ENCODE measurements at places on chromosomes 16 and 17.

DNA sequence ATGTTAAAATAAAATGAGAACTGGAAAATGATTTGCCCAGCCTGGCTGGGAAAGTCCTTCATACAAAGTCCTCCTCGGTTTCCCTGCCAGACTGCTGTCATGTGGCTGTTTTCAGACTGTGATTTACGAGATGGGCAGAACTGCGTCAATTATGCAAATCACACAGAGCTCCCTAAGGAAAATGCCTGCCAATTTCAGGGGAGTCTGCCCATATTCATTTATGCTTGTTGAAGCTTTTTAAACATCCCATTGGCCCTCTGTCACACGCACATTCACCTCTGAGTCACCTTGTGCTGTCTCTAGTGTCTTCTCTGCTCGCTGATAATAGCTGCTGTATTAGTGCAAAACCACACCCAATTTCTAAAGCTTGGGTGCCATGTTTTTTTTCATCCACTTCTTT is 81.7 kb upstream of the FAM20A start:
- DNase-seq, result no peak

DNA sequence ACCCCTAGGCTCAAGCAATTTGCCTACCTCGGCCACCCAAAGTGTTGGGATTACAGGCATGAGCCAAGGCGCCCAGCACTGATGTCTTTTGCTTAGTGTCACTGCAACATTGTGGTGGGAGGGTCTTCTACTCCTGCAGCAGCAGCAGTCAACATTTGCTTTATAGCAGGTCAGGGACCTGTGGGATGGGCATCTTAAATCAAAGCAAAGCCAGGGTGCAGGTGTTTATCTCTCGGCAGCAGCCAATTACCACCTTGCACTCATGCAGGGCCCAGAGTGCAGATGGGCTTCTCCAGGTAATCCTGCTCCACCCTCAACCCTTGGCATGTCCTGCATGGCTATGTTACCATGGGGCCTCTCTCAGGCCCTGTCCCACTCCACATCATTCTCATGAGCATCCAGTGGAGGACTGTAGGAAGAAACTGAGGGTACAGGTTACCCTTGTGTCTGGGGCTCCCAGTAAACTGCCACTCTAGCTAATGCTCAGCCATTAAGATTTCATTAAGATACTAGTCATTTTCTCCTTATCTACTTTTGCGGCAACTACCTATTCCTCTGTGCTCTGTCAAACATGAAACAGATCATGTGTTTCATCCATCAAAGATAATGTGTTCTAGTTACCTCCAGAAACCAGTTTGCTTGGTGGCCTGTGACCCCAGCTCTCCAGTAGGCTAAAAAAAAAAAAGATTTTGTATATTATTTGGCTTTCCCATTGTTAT is 16.8 kb downstream of the ADGRG5 start:
- DNase-seq, result no peak

DNA sequence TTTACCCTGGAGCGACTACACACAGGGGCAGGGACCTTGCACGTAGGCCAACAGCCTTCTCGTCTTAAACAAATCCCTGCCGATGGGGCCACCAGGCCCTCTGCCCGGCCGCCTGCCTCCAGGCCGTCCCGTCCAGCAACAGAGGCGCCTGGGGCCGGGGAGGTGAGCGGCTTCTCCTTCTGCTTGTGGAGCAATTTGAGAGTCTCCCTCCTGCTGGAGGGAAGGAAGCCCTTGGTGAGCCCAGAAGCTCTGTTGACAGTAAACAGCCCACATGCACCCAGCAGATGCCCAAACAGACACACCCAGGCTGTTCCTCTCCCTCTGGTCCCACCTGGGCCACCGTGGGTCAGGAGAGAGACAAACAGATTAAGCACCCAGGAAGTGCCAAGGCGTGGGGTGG is 8.1 kb downstream of the SLC43A2 start:
- DNase-seq, result no peak

DNA sequence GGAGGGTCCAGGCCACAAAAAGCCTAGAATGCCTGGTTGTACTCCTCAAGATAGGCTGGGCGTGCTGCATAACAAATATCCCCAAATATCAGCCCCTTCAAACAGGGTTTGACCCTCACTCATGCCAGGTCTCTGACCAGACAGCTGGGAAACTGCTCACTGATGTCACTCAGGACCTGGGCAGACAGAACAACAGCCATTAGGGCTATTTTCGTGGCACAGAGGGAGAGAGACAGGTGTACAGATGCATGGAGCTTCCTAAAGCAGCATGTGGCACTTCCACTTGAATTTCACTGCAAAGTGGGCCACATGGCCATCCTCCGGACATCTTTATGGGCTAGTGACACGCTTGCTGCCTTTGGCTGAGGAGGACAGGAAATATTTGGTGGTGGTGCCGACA is 73.1 kb downstream of the SREBF1 start:
- no peak for DNase-seq

DNA sequence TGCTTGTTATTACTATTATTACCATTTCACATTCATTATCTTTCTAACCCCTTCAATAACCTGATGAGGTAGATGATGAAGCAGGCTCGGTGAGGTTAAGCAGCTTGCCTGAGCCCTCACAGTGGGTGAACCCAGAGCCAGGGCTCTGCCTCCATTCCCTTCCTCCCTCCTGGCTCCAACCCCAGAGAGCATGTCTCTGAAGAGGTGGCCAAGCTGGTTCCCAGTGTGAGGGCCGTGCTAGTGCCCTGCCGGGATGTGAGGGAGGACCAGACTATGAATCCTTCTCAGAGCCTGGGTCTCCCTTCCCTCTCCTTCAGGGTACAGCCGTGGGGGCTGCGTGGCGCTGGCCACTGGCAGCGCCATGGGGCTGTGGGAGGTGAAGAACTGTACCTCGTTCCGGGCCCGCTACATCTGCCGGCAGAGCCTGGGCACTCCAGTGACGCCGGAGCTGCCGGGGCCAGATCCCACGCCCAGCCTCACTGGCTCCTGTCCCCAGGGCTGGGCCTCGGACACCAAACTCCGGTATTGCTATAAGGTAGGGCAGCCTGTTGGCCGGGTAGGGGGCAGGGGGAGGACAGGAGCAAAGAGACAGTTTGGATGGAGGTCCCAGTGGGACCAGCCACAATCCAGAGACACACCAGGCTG is 49.6 kb downstream of the MRC2 start:
- DNase-seq, result no peak

DNA sequence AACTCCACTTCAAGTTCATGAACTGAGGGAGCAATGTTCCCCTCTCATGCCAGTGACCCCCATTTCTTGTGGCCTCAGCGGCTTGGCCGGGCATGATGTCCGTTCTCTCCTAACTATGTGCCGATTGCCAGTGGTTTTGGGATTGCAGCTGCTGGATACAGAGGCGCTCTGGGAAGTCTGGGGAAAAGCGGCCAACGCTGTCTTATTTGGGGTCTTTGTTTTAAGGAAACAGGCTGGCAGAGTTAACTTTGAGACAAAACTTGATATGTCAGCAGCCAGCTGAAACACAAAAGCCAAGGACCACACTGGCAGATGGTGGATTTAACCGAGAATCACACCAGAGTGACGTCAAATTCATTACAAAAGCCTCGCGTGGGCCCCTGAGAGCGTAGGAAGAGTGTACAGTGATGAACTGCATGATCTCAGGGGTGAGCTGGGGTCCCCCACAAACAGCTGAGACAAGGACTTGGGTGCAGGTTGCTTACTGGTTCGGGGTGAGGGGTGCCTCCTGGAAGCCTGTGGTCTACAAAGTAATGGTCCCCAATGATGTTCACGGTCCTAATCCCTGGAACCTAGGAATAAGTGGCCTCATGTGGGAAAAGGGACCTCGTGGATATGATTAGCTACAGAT is 180.4 kb downstream of the IRF8 start:
- DNase-seq, result no peak

DNA sequence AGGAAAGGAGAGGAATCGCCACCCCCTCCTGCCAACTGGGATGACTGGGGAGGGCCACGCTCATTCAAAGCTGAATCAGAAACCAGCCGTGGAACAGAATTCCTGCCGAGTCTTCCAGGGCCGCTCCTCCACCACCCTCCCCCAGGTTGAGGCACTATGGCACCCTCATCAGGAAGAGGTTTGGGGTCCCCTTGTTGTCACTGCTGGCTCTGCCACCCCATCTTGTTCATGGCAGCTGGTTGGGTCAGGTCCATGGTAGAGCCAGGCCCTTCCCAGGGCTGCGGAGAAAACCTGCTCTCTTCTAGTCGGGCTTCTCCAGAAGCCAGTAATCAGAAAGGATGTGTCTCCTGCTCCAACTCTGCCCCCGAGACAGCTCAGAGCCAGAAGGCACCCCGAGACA is 41.8 kb downstream of the KCNJ12 start:
- no peak for DNase-seq

DNA sequence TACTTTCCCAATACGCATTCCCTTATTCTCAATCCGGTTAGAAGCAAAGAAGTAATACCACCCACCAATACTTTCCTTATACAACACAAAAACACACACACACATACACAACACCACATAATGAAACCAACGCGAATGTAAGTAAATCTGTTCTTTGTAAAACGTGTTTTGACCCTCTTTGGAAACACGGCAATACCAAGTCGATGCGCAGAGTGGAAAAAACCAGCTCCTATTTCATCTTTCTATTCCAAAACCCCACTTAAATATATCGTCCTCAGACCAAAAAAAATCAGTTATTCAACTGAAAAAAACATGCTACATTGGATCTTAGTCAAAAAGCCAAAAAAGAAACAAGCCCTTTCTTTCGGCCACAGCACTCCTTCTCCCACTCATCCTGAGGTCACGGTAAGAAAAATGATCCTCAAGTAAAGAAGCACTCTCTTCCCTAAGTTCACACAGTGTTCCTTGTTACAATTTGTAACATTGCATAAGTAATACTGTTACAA is 31.0 kb upstream of the ARL4D start:
- no peak for DNase-seq

DNA sequence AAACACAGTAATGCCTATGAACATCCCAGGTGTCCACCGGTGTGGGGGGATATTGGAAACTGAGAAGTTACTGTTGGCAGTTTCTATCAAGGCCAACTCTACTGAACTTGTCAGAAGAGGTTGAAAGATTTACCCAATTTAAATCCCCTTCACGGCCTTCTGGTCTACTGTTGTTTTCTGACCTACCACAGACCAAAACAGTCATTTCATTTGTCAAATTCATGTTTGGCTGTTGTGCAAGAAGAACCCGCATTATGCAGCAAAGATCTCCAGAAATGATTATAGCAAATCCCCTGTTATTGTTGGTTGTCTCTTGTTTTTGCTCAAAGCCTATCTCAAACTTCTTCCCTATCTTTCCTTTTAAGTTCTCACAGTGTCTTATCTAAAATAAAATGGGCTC is 73.1 kb upstream of the MAF start:
- no peak for DNase-seq

DNA sequence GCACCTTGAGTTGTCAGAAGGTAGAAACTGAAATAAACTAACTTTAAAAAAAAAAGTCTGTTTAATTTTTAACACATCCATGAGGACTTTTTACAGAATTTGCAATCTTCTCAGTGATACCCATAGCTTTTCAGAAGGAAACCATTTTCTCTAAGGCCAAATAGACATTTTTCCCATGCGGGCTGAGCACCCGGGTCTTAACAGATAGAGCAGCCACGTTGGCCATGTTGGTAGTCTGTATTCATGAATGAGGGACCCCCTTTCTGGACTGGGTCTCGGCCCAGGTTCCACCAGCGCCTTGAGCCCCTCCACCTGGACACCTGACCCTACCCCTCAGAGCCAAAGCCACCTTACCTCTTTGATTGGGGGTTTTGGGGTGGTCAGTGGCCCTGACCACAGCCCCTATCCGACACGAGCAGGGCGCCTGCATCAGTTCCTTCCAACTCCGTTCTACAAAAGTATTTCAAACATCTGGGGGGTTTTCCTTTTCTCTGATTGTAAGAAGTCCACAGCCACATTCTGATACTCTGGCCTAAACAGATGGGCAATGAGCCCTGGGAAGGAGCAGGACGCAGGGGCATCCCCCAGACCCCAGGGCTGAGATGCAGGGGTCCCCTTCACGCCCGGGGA is 18.0 kb downstream of the CIBAR2 start:
- DNase-seq, result no peak

GRCh38 chr16:74724820-74725549 is 24.3 kb upstream of the MLKL start:
- no peak for DNase-seq

DNA sequence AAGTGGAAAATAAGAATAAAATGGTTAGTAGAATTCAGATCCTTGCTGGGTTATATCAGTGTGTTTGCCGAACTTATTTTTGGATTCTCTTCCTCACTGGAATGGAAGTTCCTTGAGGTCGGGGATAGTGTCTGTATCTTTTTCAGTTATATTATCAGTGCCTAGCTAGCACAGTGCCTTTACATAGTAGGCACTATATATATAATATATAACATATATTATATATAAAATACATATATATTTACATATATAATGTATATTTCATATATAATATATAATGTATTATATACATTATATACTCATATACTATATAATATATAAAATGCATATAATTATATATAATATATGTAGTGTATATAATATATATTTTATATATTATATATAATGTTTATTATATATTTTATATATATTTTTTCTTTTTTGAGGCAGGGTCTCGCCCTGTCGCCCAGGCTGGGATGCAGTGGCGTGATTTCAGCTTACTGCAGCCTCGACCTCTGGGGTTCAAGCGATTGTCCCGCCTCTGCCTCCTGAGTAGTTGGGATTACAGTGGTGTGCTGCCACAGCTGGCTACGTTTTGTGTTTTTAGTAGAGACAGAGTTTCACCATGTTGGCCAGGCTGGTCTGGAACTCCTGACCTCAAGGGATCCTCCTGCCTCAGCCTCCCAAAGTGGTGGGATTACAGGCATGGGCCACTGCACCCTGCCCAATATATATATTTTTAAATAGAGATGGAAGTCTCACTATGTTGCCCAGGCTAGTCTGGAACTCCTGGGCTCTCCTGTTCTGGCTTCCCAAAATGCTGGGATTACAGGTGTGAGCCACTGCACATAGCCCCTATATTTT is 3.2 kb downstream of the NFATC3 start:
- DNase-seq, result no peak

DNA sequence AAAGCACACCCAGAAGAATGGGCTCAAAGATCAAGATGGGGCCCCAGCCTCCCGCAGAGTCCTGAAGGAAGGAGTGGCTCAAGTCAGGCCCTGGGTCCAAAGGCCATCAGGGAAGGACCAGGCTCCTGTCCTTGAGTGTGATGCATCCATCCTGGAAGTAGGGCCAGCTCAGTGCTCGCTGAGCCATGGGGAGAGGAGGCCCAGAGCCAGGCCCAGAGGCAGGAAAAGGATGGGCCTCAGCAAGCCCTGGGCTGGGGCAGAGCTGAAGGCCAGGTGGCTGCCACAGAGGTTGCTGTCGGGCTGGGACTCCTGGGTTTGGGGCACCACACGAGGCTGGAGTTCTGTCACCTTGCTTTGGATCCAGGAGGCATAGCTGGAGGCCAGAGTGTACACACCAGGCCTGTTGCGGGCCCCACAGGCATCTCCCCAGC is 3.7 kb downstream of the PRSS8 start:
- DNase-seq, result no peak
